Mesangial cell (primary cell): ENCODE measurements at places on chromosomes 3 and 15. TPM values are rescaled to one million over a fixed set of nuclear protein-coding genes. Genes with fewer than 3 reads are reported as not detected.

Gene LTK
- 0.33 and 1.4 TPM in 2 replicates for total RNA-seq

Gene DPPA2
- not detected in 2 replicates for total RNA-seq

Gene PDZRN3
- total RNA-seq, result 0.98 and 1.0 TPM in 2 replicates

Gene CD96
- 0.13 TPM in 1 of 2 replicates, not detected in the other for total RNA-seq

Gene VIPR1
- not detected in 2 replicates for total RNA-seq

Gene RHCG
- not detected in 2 replicates for total RNA-seq

Gene NAALADL2
- 0.33 and 1.1 TPM in 2 replicates for total RNA-seq

Gene EPHB3
- total RNA-seq, result 0.13 and 0.16 TPM in 2 replicates

Gene CLDN11
- 16.3 and 77.7 TPM in 2 replicates for total RNA-seq

Gene STRIT1
- total RNA-seq, result not detected in 2 replicates

Gene SH3GL3
- total RNA-seq, result 0.38 and 0.98 TPM in 2 replicates

Gene MAP1A
- 4.2 and 7.6 TPM in 2 replicates for total RNA-seq

Gene TRIM59
- total RNA-seq, result 15.0 and 46.3 TPM in 2 replicates

Gene PLCH1
- total RNA-seq, result 1.0 and 1.6 TPM in 2 replicates

Gene GOLGA8F
- not detected in 2 replicates for total RNA-seq

Gene ISG20
- total RNA-seq, result 2.6 and 5.7 TPM in 2 replicates

Gene GOLGA8S
- not detected in 2 replicates for total RNA-seq

Gene IQCF5
- total RNA-seq, result not detected in 2 replicates

Gene PAK6
- total RNA-seq, result 1.1 and 9.0 TPM in 2 replicates

Gene VPS13C
- 15.8 and 37.6 TPM in 2 replicates for total RNA-seq

Gene IQCH
- total RNA-seq, result 1.1 and 2.0 TPM in 2 replicates

Gene GOLGA6B
- total RNA-seq, result not detected in 2 replicates

Gene SNTN
- not detected in 2 replicates for total RNA-seq

Gene CSPG5
- total RNA-seq, result 0.76 and 1.6 TPM in 2 replicates

Gene TMEM45A
- 5.4 and 7.2 TPM in 2 replicates for total RNA-seq

Gene SLC12A8
- 11.6 and 25.9 TPM in 2 replicates for total RNA-seq

Gene GOLIM4
- 28.1 and 30.0 TPM in 2 replicates for total RNA-seq

Gene MORC1
- not detected in 2 replicates for total RNA-seq

Gene LOXL1
- total RNA-seq, result 82.8 and 257 TPM in 2 replicates

Gene COLQ
- 0.13 and 0.16 TPM in 2 replicates for total RNA-seq

Gene KNL1
- 1.3 and 27.4 TPM in 2 replicates for total RNA-seq

Gene VEPH1
- total RNA-seq, result 14.8 and 17.5 TPM in 2 replicates

Gene GJD2
- not detected in 2 replicates for total RNA-seq

Gene GAP43
- total RNA-seq, result 0.13 and 0.16 TPM in 2 replicates

Gene GOLGA8O
- not detected in 2 replicates for total RNA-seq

Gene PTH1R
- 0.33 and 16.1 TPM in 2 replicates for total RNA-seq

Gene SLC7A14
- 0.13 TPM in 1 of 2 replicates, not detected in the other for total RNA-seq

Gene SEMA3G
- 0.25 TPM in 1 of 2 replicates, not detected in the other for total RNA-seq

Gene C3orf20
- not detected in 2 replicates for total RNA-seq

Gene WHAMM
- total RNA-seq, result 4.2 and 9.3 TPM in 2 replicates

Gene SAMMSON
- total RNA-seq, result not detected in 2 replicates

Gene TMEM40
- total RNA-seq, result not detected in 2 replicates

Gene KLHL40
- not detected in 2 replicates for total RNA-seq

Gene PRICKLE2
- total RNA-seq, result 12.1 and 17.7 TPM in 2 replicates

Gene BUB1B
- total RNA-seq, result 3.9 and 73.0 TPM in 2 replicates

Gene CCR3
- total RNA-seq, result not detected in 2 replicates

Gene APOD
- not detected in 2 replicates for total RNA-seq

Gene FBXL2
- total RNA-seq, result 10.4 and 22.8 TPM in 2 replicates

Gene UBE2E2
- total RNA-seq, result 36.3 and 50.8 TPM in 2 replicates
